ENCODE measurements at places on chromosomes 2 and 18.
A peak's percentile ranks its signal among the peaks of the same experiment; 100 is the strongest.

DNA sequence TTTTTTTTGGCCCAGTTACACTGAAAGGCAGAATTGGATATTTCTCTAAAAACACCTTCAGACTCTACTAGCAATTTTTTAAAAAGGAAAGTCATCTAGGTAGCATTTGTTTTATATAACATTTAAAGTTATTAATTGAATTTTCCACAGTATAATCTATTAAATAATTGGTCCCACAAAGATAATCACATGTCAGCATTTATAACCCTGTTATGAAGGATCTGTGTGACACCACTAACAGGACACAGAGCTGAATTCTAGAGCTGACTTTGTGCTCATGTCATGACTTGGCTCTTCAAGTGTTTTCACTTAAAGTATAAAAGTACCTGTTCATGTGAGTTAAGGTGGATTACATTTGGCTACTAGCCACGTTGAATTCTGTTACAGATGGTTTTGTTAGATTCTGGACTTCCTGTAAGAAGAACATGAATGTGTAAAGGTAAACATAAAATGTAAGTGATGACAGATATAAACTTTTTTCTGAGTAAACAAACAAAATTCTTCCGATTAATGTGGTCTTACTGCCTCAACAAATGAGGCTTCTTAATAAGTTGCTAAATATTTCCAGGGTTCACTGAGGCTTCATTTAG, 69.1 kb upstream of the PROKR1 start:
- DNase-seq, result no peak

DNA sequence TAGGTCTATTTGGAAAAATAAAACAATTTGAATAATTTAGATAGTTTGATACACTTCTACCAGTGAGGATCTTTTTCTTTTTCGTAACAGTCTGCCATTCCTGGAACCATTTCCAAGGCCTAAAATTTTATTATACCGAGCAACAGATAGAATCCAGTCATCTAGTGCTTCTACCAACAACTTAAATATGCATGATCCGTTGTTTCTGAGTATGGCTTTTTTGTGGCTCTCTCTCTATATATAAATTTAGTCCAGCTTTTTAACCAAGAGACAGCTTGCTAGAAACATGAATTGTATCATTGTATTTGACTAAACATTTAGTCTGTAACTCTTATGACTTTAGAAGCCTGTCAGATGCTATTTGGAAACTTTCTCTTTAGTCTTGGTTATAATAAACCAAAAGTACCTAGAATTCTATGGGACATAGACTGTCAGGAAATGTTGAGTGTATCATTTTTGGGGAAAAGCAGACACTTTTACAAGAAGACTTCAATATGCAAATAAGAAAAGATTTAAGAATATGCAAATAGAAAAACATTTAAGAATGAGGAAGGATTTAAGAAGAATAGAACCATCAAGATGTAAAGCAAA, 161.4 kb downstream of the ZEB2 start:
- DNase-seq, result no peak

- DNase-seq, result no peak
Measured at GRCh38 chr2:41973871-41974270, 74.0 kb upstream of the PKDCC start.

- DNase-seq, result peak; percentile 42
Measured at GRCh38 chr2:112048887-112049286, 6.2 kb upstream of the TMEM87B start.

- DNase-seq, result no peak
Measured at GRCh38 chr2:74944987-74945787, 13.3 kb upstream of the POLE4 start.

DNA sequence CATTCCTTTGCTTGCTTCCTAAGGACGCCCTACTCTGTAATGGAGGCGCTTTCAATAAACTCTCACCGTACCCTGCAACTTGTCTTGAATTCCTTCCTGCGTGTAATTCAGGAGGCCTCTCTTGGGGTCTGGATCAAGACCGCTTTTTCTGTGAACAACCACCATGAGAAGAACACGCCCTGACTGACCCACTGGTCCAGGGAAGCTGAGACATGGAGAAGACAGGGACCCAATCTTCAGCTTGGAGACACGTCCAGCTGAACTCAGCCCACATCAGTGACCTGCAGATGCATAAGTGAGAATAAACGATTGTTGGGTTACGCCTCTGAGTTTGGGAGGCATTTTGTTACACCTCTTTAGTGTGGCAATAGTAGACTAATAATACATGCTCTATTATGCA, 7.8 kb upstream of the NARS1 start:
- no peak for DNase-seq

- no peak for DNase-seq
Measured at GRCh38 chr2:189163889-189164288, 15.7 kb downstream of the COL5A2 start.

GRCh38 chr2:138440759-138441158, 60.8 kb upstream of the SPOPL start:
- DNase-seq, result no peak

DNA sequence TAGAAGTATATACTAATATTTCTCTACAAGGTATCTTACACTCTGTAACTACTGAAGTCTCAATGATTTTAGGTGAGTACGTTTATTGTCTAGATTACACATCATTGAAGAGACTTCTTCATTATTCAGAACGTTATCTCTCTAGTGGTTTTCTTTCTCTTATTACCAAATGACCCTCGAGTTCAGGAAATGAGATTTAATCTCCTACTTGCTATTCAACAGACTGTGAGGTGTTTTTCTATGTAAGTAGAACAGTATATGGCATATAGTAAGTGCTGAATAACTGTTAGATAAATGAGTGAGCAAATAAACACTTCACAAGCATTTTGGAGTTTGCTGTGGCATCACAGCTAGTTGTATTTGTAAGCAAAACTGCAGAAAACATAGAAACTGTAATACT, 947.2 kb upstream of the SLC39A10 start:
- DNase-seq, result no peak

DNA sequence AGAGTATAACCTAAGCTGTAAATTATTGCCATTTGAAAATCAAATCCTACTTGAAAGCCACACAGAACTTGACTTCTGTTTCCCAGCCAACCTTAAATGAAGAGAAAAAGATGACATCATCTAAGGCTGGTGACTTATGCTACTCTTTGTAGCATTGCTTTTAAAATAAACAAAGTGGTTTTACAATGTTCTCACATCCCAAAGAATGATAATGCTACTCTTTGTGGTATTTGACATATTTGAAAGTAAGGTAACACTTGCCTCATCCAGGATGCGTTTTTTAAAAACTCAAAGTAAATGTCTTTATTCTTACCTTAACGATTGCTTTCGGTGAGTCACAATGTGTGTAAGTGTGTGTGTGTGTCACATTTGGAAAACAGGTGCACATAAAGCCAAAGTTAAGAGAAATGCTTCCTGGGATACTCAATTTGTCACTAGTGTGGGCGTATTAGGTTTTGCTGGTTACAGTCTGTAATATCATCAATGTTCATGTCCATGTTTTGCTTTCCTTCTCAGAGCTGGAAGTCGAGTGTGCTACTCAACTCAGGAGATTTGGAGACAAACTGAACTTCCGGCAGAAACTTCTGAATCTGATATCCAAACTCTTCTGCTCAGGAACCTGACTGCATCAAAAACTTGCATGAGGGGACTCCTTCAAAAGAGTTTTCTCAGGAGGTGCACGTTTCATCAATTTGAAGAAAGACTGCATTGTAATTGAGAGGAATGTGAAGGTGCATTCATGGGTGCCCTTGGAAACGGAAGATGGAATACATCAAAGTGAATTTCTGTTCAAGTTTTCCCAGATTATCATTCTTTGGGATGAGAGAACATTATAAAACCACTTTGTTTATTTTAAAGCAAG, 2.6 kb downstream of the PMAIP1 start:
- no peak for DNase-seq

DNA sequence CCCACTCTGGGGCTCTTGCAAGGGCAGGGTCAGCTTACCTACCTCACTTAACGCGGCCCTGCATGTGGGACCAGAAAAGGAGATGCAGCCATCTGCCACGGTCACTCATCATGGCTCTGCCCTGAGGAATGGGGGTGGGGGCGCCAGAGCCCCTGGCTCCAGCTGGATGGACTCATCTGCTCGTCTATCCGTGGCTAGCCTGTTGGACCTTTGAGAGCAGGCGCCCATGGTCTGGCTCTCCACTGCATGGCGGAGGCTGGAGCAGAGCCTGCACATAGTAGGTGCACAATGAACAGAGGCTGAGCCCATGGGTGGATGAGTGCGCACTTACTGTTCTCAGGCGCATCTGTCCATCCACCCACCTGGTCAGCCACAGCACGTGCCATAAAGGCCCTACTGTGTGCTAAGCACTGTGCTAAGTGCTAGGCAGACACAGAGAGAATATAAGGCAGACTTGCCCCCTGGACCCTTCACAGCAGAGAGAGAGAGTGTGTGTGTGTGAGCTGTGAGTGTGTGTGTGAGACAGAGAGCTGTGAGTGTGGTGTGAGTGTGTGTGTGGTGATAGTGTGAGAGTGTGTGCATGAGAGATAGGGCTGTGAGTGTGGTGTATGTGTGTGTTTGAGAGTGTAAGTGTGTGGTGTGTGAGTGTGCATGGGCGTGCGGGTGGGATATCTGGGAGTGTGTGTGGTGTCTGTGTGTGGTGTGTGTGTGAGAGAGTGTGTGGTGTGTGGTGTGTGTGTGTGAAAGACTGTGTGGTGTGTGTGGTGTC, 151.3 kb downstream of the TFCP2L1 start:
- DNase-seq, result no peak

GRCh38 chr2:237149425-237149824, 63.7 kb downstream of the COPS8 start:
- DNase-seq, result no peak

DNA sequence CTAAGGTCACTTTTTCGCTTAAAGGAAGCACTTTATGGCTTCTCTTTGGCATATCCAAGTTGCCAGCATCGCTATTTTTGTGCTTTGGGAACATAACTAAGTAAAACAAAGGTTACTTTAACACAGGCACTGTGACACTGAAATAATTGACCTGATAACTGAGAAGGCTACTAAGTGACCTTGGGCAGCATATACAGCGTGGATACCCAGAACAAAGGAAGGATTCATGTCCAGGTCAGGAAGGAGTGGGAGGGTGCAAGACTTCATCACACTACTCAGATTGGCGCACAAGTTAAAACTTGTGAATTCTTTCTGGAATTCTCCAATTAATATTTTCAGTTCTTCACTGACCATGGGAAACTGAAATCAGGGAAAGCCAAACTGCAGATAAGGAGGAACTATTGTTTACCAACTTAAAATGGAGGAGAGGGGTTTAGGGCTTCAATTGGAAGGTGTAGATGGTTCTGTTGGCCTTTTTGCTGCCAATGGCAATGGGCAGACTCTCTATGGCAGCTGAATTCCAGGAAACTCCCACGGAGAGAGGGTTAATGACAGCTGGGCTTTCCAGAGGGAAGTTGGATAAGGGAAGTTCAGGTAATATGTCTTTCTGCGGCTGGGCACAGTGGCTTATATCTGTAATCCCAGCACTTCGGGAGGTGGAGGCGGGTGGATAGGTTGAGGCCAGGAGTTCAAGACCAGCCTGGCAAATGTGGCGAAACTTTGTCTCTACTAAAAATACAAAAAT, 45.3 kb downstream of the COMMD1 start:
- no peak for DNase-seq

DNA sequence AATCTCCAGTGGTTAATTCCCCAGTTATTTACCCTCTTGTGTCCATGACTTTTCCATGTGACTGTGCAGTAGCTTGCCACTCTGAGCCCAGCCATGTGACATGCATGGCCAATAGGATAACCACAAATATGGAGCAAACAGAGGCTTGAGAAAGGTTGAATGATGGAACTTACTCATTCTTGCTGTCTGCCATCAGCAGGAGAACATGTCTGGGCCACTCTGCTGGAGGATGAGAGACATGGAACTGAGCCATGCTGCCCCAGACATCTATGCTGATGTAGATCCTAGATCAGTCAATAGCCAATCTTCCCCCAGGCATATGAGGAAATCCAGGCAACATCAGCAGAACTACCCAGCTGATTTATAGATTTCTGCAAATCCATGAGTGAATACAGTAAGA, 992.3 kb upstream of the FANCL start:
- DNase-seq, result no peak

DNA sequence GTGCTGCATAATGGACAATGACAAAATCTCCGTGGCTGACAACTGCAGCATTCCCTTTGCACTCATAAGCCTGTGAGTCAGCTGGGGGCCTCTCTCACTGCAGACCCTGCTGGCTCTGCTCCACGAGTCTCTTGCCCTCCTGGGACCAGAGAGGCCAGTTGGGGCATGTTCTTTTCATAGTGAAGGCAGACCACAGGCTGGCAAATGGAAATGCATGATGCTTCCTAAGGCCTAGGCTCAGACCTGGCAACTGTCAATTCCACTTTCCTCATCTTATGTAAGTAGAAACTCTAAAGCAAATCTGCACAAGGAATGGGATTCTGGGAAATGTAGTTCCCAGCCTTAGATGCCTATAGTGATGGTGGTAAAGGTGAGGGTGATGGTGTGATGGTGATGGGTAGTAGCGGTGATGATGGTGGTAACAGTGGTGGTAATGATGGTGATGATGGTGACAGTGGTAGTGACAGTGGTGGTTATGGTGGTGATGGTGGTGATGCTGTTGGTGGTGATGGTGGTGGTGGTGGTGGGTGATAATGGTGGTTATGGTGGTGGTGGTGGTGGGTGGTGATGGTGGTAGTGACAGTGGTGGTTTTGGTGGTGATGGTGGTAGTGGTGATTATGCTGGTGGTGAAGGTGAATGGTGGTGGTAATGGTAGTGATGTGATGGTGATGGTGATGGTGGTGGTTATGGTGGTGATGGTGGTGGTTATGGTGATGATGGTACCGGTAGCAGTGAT, 185.8 kb upstream of the ARL4C start:
- no peak for DNase-seq

DNA sequence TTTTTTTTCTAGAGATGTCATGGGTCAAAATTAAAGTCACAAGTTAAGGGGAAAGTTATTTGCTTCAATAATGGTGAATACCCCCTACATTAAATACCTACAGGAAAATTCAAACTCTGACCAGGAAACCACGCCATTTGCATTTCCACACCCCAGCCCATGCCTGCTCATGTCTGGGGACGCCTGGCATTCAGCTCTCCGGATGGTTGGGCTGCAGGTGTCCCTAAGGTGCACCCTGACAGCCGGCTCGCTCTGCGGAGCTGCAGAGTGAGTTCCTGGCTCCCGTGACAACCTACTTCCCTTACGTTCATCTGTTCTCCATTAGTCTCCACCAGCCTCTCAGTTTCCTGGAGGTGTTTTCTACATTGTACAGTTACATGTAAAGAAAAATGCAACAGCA, 122.7 kb upstream of the RIOK3 start:
- DNase-seq, result no peak

DNA sequence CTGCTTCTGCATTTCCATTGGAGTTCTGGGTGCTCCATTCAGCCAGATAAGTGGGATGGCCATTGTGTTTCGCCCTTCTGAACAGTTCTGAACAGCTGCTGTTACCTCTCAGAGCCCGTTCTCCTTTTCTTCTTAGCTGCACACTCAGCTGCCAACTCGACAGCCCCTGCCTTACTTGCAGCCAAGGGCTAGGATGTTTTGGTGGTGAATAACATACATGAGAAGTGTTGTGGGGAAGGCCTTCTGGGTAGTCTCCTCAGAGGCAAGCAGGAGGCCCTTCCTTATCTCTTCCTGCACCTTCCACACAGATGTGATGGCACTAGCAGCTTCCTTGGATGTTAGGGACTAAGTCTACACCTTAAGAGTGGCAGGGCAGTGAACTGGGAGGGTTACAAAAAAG, 138.4 kb upstream of the NOSTRIN start:
- no peak for DNase-seq

GRCh38 chr2:97731274-97732020, 18.1 kb downstream of the ZAP70 start:
- DNase-seq, result no peak

GRCh38 chr18:62992877-62993365, 277.6 kb downstream of the PHLPP1 start:
- DNase-seq, result no peak

All from body of pancreas (tissue), 4 donors.